ENCODE measurements at places on chromosomes 4 and X. TPM values are rescaled to one million over a fixed set of nuclear protein-coding genes. Genes with fewer than 3 reads are reported as not detected.

The MAGEB1 gene
- total RNA-seq: not detected

The MTMR1 gene
- total RNA-seq: 34.4 TPM

The TMEM128 gene
- total RNA-seq: 29.7 TPM

The PDZD4 gene
- total RNA-seq: 0.30 TPM

The GSPT2 gene
- 15.5 TPM for total RNA-seq

The NUP54 gene
- 48.6 TPM for total RNA-seq

The CCSER1 gene
- 5.7 TPM for total RNA-seq

The SLC9A7 gene
- 43.9 TPM for total RNA-seq

The CCDC160 gene
- total RNA-seq: 3.0 TPM

The H2BW1 gene
- not detected for total RNA-seq

The SMR3B gene
- total RNA-seq: not detected

The EDA gene
- total RNA-seq: 0.87 TPM

The RBPJ gene
- 93.4 TPM for total RNA-seq

The UGT2B11 gene
- not detected for total RNA-seq

The CASP6 gene
- 106 TPM for total RNA-seq

The PASD1 gene
- total RNA-seq: not detected

The SLITRK2 gene
- 0.10 TPM for total RNA-seq

The FATE1 gene
- not detected for total RNA-seq

The TMPRSS11F gene
- not detected for total RNA-seq

The TRIM60 gene
- total RNA-seq: not detected

The MAGEC3 gene
- not detected for total RNA-seq

Data from renal cortical epithelial cell (primary cell).